ENCODE measurements at places on chromosomes 4 and X. TPM values are rescaled to one million over a fixed set of nuclear protein-coding genes. Genes with fewer than 3 reads are reported as not detected.

The SORBS2 gene
- not detected for total RNA-seq

The IRF2 gene
- 44.1 TPM for total RNA-seq

The IL2 gene
- total RNA-seq = 173 TPM

The CITED1 gene
- not detected for total RNA-seq

The ADH1C gene
- total RNA-seq = not detected

The P2RY8 gene
- 47.1 TPM for total RNA-seq

The MYOZ2 gene
- not detected for total RNA-seq

The FRAS1 gene
- total RNA-seq = not detected

The CC2D2A gene
- total RNA-seq = not detected

The ADH6 gene
- total RNA-seq = not detected

The MGAT4D gene
- total RNA-seq = not detected

All from CD8-positive, alpha-beta memory T cell (primary cell).